RPMI8226 (cell line): ENCODE measurements at places on chromosomes 1 and 21.

DNA sequence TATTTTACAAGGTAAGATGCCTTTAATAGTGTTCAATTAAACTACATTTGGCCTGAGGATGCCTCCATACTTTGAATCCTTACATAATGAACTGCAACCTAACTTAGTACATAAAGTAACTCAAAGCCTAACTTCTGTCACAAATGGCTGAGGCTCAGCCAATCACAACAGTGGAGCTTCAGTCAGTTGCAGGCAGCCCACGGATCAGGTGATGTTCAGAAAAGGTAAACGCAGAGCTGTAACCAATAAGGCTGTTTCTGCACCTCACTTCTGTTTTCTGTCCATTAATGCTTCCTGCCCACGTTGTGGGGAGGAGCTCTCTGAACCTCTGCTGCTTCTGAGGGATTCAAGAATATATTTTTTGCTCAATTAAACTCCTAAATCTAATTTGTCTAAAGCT lies 94.8 kb upstream of the KIAA0040 start:
- DNase-seq = peak; percentile 43

GRCh38 chr1:247357781-247358211 lies 26.1 kb upstream of the ZNF496 start:
- DNase-seq = no peak

GRCh38 chr1:192342842-192343241 lies 26.1 kb downstream of the RGS21 start:
- no peak for DNase-seq

DNA sequence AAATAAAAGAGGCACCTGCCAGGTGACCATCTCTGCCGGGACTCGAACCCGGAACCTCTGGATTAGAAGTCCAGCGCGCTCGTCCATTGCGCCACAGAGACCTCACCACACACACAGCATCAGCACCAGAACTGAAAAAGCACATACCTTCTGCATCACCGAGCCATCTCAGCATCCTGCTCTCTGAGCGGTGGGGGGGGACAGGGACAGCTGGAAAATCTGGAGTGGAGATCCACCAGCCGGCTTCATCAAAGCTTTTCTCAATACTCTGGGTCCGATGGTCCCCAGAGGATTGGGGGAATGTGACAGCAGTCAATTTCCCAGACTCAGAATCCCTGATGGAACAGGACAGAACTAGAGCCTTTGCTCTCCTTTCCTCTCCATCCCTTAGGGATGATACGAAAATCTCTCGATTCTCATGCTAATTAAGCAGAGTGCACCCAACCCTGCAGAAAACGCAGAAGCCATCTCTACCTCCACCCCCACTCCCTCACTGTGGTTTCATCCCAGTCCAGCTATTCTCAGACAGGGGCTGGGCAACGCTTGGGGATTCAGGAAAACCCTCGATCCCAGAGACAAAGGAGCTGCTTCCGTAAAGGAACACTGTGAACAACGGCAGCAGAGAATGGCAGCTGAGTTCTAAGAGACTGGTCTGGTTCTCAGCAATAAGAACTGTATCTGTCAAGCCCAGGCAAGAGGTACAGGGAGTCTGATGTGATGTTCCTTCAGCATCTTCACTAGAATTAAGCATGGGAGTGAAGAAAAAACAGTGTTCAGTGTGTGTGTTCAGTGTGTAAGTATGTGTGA lies 29.6 kb upstream of the CADM3 start:
- DNase-seq = no peak
